ENCODE measurements at places on chromosomes 4 and X.

GRCh38 chrX:149962859-149963757, 24.8 kb upstream of the EOLA2 start:
- DNase-seq = peak; percentile 24

- no peak for DNase-seq
Observed at GRCh38 chrX:65941775-65942174, 98.1 kb downstream of the VSIG4 start.

DNA sequence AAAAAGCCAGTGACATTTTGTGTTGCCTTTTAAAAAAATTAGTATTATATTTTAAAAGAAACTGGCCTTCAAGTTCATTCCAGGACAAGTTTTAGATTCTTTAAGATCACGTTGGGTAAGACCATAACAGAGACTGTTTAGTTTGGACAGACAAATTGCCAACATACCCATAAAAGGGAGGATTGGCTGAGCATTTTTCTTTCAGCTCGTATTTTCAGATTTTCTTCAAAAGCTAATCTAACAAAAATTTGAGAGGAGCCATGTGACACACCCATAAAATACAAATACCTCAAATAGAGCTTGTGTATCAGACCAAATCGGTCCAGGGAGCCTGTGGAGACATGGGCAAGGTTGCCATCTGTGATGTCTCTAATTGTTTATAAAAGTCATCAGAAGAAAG, 74.6 kb upstream of the C1QTNF7 start:
- no peak for DNase-seq

DNA sequence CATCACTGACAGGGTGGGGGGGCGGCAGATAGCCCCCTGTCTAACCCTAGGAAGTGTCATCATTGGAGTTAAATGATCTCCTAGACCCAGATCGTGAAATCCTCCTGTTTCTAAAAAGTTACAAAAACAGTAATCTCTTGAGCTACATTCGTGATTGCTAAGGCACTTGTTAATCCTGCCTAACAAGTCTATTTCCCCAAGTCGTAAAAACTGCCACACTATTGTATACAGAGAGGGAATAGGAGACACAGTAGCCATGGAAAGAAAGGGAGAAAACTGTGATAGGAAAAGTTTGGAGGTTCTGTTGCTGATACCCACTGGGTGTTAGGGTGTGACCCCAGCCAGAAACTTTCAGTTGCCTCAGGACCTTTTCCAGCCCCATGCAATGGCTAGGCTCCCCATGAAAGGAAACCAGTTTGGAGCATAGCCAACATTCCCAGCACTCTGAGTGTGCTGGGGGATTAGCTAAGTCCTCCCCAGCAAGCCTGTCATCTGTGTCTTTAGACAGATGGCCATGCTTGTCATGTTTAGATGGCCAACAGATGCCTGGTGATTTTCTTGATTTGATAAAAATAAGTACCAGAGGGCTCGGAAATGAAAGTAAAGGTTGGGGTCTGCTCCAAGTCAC, 63.3 kb upstream of the ANXA10 start:
- no peak for DNase-seq

DNA sequence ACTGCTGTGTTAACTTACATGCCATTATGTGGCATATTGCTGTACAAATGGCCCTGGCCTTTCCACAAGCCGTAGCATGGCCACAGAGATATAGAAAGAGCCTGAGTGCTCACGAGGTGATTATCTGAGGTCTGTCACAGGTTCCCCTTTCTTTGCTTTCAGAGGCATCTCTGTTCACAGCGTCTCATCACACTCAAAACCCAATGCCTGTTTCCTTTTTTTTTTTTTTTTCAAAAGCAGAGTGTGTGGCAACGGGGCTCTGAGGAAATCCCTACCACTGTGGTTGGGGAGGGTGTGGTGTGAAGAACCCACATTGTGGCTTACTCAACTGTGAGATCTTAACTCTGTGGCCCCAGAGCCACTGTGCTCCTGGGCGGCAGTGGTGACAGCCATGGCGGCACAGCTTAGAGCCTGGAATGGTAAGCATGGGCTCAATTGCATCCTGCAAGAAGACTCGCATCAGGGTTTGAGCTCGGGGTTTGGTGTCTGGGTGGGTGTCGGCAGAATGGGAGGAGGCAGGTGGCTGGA, 30.8 kb downstream of the RTL5 start:
- DNase-seq = no peak

DNA sequence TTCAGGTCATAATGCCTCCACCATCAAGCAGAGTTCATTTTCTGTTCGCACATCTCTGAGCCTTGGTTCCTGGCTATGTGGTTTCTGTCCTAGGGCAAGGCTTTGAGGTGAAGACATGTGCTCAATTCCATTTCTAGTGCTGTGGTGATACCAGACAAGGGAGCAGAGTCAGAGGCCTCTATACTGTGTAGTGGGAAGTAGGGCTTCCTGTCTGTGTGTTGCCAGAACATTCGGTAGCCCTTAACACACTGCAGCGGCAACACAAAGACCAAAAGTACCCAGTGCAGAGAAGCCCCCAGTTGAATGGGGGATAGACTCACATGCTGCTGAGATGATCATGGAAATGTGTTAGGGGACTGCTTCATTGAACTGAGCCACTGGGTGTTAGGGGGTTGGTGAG, 56.4 kb downstream of the STARD8 start:
- DNase-seq = no peak

GRCh38 chrX:45517090-45517973, 316.7 kb upstream of the DIPK2B start:
- no peak for DNase-seq

GRCh38 chr4:142713282-142714030, 132.6 kb downstream of the INPP4B start:
- no peak for DNase-seq

DNA sequence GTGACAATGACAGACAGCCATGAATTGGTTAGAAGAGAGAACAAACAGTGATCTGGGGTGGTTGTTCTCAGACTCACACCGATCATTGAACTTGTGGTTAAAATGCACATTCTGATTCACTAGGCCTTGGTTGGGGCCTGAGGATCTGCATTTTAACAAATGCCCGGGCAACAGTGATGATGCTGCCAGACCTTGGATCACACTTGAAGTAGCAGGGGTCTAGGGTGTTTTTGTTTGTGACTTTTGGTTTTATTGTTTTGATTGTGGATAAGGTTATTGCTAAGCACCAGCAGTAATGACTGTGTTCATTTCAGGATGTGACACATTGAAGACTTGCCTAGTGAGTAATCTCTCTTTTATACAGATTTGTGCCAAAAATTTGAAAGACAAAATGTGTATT, 36.5 kb downstream of the TXLNG start:
- DNase-seq = no peak

- DNase-seq = no peak
Observed at GRCh38 chrX:25941087-25941486, 197.1 kb upstream of the MAGEB18 start.

- DNase-seq = no peak
Observed at GRCh38 chr4:100428051-100428450, 89.8 kb downstream of the EMCN start.

GRCh38 chr4:73185903-73186302, 72.7 kb downstream of the ANKRD17 start:
- no peak for DNase-seq

GRCh38 chrX:119402588-119402987, 3.5 kb downstream of the SLC25A43 start:
- DNase-seq = no peak

- no peak for DNase-seq
Observed at GRCh38 chrX:22296871-22297270, 24.2 kb downstream of the CBLL2 start.

- peak; percentile 31 for DNase-seq
Observed at GRCh38 chr4:38728631-38729141, 54.1 kb downstream of the TLR10 start.

DNA sequence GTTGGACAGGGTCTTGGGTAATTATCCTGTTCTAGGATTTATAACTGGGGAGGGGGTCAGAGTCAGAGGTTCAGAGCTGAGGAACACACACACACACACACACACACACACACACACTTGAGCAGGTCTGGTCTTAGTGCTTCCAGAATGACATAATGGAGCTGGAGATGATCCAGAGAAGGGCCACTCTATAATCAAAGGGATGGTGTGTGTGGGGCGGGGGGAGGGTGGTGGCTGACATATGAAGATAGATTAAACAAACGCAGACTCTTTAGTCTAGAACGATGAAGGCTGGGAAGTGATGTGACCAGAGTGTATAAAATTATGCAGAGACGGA, 434 bp upstream of the TMEM255A start:
- DNase-seq = no peak

DNA sequence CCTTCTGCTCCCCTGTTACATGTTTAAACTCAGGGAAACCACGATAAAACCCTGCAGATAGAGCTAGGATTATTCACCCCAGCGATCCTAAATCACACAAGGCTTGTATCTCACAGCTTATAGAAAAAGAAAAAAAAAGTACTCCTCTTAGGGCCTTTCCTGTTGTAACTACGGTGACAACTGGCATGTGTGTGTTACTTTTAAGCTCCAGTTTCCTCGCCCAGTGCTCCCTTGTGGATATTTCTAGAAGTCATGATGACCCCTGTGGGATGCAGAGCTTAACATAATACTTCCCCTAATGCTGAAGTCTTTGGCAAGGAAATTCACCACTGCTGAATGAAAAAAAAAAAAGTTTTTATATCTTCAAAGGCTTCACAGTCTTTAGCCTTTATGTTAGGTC, 114.7 kb downstream of the NWD2 start:
- no peak for DNase-seq

- no peak for DNase-seq
Observed at GRCh38 chr4:32423267-32423666, 1703.1 kb downstream of the PCDH7 start.

DNA sequence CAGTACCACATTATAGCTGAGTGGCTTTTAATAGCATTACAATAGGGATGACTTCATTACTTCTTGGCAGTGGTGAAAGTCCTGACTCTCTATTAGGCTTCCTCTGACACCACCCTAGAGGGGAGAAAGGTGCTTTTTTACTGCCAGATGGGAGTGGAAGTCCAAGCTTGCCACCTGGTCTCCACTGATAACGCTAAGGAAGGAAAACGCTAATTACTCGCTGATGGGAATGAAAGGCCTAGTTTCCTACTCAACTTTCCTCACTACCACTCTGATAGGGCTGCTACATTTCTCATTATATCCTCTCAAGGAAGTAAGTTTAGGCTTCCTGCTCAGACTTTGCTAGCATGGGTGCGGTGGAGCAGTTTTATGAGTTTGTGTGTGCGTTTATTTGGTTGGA, 62.3 kb upstream of the PAGE3 start:
- DNase-seq = no peak

GRCh38 chr4:145308598-145308997, 128.2 kb upstream of the OTUD4 start:
- no peak for DNase-seq

GRCh38 chr4:187416216-187416615, 579.4 kb upstream of the ZFP42 start:
- DNase-seq = no peak

- no peak for DNase-seq
Observed at GRCh38 chrX:84487365-84488353, 14.6 kb downstream of the HDX start.

GRCh38 chr4:8188743-8189550, 10.1 kb upstream of the SH3TC1 start:
- DNase-seq = no peak

- DNase-seq = no peak
Observed at GRCh38 chrX:43677993-43678392, 21.9 kb downstream of the MAOA start.

- DNase-seq = no peak
Observed at GRCh38 chr4:183834252-183834651, 70.9 kb upstream of the STOX2 start.

DNA sequence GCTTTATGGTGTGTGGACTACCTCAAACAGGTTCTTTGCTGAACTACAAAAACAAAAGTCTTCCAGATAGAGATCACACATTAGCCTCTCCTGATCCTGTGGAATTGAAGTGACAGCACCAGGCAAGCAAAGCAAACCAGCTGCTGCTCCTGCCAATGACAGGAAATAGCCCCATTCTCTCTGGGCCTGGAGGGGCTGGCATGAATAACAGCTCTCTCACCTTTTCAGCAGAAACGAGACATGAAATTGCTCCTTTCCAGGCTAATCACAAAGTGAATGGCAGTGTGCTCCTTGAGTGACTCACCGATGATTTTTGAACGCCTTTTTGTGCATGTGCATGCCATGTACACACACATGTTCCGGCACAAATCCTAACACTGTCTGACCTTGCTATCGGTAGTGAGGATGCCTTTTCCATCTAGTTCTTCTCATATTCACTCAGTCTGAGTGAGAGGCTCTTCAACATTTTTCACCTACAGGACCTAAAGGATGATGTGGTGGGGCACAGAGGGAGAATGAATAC, 24.4 kb downstream of the MFAP3L start:
- no peak for DNase-seq

DNA sequence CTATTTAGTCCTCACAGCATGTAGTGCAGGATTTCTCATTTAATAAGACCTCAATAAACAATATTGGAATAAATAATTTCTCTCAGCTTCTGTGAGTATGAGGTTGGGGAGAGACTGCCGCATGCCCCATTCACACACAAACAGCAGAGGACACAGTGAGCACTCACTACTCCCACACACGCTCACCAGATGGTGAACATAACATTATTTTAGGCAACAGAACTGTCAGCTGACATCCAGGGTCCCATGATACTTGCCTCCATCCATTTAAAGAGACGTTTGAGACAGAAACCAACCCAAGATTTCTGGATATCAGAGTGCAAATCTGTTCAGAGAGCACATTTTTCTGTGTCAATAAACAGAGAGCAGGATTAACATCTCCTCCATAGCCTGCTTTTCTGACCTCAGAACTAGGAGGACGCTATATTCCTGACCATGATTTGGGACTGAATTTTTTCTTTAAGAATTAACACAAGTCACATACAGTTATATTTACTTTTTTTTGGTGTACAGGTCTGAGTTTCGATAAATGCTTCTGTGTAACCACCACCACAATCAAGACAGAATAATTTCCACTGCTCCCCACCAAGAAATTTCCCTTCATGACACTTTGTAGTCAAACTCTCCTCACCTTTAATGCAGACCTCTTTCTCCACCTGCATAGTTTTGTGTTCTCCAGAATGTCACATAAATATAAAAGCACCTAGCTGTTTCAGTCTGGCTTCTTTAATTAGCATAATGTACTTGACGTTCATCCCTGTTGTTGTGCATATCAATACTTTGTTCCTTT, 16.7 kb downstream of the GPRIN3 start:
- DNase-seq = no peak

DNA sequence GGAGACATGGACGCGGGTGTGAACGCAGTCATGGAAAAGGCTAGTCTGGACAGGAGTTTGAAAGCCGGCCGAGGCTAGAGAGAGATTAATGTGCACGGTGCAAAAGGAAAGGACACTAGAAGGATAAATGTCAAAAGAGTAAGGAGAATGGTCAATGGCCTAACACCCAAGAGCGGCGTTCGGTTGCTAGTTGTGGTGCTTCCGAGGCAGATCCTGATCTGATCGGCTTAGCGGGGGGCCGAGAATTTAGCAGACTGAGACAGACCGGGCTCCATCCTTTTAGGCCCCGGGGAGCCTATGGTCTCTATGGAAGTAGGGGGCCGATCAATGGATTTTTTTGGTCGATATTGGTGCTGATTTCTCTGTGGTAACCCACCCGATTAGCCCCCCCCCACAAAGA, 6.9 kb downstream of the GAGE10 start:
- peak; percentile 35 for DNase-seq

- DNase-seq = peak; percentile 73
Observed at GRCh38 chrX:14243823-14244222, 214.1 kb upstream of the GEMIN8 start.
